Astrocyte of the spinal cord (primary cell): ENCODE measurements at places on chromosomes 1 and 21.

GRCh38 chr1:164561007-164561406 is 2.0 kb downstream of the PBX1 start:
- peak; percentile 56 for DNase-seq

DNA sequence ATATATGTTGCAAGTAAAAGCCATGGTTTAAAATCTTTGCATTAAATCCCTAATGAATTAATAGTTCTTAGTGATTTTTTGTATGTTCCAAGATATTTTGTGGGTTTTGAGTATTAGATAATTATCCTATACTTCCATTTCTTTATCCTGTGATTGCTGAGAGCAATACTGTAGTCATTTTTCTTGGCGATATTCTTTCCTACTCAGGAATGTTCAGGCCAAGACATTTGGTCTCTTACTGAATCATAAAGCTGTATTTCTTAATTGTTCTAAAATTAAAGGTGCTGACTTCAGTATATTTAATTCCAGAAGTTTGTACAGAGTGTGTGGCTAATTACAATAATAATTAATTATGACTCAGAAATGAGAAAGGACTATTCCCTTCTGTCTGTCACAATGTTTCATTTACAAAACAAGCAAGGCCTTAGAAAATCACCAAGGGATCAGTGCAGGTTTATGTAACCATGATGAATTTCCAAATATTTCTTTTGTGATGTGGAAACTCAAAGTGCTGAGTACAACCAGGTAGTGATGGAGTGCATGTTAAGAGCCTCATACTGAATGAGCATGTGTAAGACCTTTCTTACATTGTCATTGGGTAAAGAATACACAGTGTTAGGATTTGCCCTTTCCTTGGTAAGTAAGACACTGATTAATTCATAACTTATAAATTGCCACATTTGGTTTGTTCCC is 161.2 kb downstream of the HMCN1 start:
- peak; percentile 14 for DNase-seq

DNA sequence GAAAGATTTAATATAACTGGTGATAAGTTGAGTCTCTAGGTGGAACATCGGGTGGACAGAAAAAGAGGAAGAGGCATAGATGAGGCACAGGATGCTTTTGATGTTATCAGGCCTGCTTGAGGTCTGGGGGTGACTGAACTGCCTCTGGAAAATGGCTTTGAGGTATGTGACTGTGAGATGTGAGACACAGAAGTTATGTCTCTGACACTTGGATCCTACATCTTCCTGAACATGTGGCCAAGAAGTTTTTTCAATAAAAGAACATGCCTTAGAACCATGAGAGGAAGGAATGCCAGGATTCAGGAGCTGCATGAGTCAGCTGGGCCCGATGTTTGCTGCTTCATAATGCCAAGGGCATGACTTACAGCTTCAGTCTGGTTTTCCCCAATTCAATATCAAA is 11.5 kb upstream of the AIM2 start:
- DNase-seq, result peak; percentile 66

DNA sequence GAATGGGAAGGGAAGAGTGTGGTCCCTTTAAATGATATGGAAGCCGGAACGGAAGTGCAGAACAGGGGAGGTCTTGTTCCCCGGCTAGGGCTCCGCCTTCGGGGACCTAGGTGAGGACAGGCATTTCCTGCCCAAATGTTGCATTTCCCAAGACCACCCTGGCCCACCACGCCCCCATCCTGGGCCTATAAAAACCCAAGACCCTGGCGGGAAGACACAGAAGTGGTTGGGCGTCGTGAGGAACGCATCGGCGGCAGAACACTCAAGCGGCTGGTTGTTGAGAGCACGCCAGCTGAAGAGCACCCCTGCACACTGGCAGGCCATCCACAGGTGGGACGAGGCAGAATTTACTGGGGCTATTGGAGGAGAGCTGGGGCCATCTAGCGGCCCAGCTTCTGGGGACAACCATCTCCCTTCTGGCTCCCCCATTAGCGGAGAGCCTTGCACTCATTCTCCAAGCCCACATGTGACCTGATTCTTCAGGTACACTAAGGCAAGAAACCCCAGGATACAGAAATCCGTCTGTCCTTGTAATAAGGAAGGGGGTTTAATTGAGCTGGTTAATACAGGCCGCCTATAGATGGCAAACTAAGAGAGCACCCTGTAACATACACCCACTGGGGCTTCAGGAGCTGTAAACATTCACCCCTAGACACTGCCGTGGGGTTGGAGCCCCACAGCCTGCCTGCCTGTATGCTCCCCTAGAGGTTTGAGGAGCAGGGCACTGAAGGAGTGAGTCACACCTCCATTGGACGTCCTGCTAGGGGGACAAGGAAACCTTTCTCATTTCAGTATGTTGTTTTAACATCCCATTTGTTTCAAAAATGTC is 1327.9 kb downstream of the BRINP3 start:
- no peak for DNase-seq

- peak; percentile 91 for DNase-seq
Measured at GRCh38 chr1:53511933-53512806, 53.0 kb downstream of the DMRTB1 start.

GRCh38 chr1:74504933-74505512 is 7.4 kb downstream of the LRRC53 start:
- peak; percentile 11 for DNase-seq

- no peak for DNase-seq
Measured at GRCh38 chr1:15146971-15147376, 6.6 kb upstream of the TMEM51 start.

GRCh38 chr1:94901841-94902240 is 25.1 kb downstream of the CNN3 start:
- no peak for DNase-seq

GRCh38 chr1:169240449-169241232 is 127.0 kb downstream of the NME7 start:
- no peak for DNase-seq

- DNase-seq, result no peak
Measured at GRCh38 chr1:12515234-12515633, 102.8 kb downstream of the DHRS3 start.

GRCh38 chr21:44088401-44088780 is 18.8 kb upstream of the PWP2 start:
- DNase-seq, result no peak

GRCh38 chr1:172442404-172442803 is 1.5 kb downstream of the PIGC start:
- DNase-seq, result no peak

DNA sequence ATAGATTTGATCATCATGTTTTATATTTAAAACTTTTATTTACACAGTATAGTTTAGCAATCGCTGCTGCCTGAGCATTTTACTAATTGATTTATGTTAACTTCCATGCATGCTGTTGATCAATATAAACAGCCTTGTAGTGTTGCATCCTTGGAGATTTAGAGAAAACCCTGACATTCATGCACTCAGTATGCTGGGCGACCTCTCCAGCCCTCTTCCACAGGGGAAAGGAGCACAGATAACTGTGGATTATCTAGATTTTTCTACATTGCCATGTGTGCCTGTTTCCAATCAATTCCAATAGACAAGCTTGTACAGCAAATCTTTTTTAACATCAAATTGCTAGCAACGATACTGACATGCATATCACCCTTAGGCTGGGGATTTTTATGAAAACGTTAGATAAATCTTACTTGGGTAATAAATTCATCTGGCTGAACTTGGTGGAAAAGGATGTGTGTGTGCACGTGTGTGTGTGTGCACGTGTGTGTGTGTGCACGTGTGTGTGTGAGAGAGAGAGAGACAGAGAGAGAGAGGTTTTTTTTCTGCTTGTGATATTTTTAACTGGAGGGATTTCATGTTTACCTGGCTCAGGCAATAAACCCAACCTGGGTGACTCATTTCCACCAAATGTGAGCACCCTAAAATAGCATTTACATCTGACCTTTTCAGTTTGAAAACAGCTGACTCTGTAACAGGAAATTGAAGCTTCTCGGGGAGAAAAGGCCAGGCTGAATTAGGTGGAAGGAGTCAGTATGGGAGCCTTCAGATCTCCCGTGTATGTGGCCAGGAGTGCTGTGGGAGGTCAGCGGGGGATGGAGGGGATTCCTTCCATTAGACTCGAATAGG is 339.8 kb downstream of the PRDM2 start:
- no peak for DNase-seq

DNA sequence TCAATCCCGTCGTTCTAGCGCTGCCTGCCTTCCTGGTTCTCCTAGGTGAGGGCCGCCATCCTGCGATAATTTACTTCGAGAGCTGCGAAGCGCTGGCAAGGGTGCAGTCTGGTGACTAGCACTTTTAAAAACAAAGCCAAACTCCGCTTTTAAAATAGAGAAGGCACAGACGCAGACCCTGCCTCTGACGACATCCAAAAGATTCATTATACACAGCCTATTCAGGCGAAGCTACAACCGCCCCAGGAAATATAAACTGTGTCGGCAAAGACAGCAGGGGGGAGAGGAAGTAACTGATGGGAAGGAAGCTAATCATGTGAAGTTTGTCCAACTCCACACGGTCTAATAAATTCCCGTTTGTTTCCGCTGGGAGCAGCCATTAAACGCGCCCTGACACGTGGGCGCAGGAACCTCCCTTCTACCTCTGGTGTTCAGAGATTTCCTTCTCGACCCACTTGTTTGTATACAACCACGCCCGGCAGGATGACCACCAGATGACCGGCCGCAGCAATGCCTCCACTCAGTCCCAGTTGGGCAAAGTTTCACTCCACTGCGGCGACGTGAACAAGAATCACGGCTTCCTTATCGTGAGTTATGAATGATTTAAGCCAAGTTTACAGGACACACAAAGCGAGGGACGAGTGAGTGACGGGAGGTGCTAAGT is 1.3 kb downstream of the GNG12 start:
- peak; percentile 78 for DNase-seq

DNA sequence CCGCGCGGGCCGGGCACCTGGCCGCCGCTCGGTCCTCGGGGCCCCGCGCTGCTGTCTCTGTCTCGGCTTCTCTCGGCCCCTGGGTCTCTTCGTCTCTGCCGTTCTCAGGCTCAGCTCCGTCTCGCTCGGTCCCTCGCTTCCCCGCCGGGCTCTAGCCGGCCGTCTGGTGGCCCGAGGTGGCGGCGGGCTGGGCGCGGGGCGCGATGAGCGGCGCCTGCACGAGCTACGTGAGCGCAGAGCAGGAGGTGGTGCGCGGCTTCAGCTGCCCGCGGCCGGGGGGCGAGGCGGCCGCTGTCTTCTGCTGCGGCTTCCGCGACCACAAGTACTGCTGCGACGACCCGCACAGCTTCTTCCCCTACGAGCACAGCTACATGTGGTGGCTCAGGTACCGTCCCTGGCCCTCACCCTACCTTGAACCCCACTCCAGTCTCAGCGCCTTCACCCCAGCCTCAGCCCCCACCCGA is 355 bp downstream of the SHISAL2A start:
- no peak for DNase-seq

- no peak for DNase-seq
Measured at GRCh38 chr1:114330451-114330983, 176.8 kb upstream of the SYT6 start.

DNA sequence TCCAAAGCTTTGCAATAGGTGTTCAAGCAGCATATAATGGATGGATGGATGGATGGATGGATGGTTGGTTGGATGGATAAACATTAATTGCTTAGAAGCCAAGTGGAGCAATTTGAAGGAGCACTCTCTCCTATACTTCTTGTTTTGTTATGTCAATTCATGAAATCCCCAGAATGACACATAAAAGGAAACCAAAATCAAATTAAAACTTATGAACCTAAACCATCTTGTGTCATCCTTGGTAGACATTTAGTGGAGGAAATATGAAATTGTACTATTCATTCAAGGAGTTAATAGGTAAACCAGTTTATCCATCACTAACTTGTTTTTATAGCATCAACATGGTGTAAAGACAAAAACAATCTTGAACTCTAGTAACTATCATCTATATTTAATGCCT is 122.5 kb downstream of the NR5A2 start:
- DNase-seq, result no peak

GRCh38 chr1:32106663-32107275 is 1.1 kb upstream of the KPNA6 start:
- no peak for DNase-seq

DNA sequence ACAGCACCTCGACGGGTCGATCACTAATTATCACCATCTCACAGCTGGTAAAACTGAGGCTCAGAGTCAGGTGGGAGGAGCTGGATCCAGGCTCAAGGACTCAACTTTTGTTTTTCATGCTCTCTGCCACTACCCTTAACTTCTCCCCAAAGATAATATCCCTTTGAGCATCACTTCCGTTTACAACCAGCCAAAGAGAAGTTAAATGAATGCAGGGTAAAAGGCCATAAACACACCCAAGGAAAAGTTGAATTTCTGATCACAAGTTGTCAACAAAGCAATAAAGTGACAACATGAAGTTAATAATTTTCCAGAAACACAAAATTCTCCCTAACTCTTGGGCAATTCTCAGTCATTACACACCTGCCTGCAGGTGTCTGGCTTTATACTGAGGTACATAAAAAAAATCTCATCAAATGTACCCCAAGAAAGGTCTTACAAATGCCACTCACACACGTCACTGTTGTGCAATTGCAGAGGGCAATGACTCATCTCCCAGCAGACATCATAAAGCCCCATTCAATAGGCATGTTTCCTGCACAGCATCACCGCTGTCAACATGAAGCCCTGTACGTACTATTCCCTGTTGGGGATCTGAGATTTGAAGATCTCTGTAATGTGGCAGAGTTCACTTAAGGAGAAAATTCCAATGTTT is 3.4 kb downstream of the OR2T11 start:
- no peak for DNase-seq

DNA sequence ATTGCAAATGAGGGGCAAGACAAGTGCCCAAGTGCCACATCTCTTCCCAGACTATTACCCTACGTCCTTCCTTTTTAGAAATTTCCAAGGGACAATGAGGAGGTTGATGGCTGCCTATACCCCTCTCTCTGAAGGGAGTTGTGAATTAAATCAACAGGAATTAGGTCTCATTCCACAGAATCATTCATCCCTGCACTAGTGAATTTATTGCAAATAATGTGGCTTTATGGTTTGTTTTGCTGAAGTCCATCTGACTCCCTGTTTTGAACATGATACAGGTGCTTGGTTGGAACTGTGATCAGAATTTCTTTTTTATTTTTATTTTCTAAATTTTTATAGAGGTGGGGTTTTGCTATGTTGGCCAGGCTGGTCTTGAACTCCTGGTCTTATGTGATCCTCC is 34.3 kb upstream of the THEM4 start:
- DNase-seq, result no peak

GRCh38 chr1:212228591-212229119 is 56.6 kb upstream of the PPP2R5A start:
- DNase-seq, result no peak

DNA sequence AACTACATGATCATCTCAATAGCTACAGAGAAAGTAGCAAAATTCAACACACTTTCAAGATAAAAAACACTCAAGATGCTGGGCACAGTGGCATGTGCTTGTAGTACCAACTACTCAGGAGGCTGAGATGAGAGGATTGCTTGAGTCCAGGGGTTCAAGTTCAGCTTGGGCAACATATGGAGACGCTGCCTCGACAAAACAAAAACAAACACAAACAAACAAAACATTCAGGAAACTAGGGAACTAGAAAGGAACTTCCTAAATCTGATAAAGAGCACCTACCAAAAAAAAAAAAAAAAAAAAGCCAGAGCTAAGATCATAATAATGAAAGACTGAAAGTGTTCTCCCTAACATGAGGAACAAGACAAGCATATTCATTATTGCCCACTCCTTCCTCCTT is 22.8 kb upstream of the RNF186 start:
- no peak for DNase-seq
